Activated CD4-positive, alpha-beta T cell treated with anti-CD3 and anti-CD28 coated beads, Interleukin-2, amount 50 U/mL, for 48 hours (primary cell): ENCODE measurements at places on chromosomes 7 and 10.

DNA sequence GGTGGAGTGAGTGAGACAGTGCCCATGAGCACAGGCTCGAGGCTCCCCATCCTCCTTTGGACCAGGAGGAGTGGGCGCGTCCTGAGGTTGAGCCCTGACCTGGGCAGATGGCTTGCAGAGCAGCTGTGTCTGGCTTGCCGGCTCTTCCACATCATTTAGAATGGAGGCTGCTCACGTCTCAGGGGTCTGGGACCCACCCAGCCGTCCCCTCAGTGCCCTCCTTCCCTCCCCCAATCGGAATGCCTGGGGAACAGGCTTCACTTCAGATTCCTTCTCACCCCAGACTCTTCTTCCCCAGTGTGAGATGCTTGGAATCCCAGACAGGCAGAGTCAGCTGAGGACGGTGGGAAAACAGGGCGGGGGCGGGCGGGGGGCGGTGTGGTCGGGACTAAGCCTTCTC lies 968.6 kb upstream of the ZNF722 start:
- DNase-seq: no peak

- DNase-seq: no peak
These were observed 257.1 kb downstream of the GLI3 start for GRCh38 chr7:41979834-41980307.

DNA sequence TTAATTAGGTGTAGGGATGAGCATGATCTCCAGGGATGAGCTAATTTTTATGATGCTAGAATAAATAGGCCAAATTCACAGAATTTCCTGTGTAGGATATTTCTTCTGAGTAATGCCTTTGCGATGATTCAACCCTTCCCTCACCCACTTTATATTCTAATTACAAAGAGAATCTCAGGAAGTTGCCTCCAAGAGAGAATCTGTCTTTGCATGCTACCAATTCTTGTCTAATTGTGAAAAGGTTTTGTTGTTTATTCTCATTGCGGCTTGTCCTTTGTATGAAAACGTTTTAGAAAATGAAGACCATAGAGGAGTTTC lies 6.3 kb downstream of the C7orf57 start:
- DNase-seq: no peak

DNA sequence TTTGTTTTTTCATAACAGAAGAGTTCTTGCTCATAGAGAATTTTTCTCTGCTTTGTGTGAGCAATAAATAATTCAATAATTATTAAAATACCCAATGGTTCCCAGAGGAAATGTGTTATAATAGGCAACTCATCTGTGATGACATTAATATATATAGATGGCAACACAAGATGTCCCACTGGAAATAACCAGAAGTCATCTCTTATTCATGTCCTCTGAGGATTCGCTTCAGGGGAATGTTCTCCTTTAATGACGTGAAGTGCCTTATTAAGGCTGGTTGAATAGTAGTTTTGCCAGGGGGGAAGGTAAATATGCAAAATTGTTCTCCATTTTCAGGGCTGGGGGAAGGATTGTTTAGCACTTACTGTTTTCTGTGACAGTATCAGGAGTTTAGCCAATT lies 3.1 kb downstream of the SLC39A12 start:
- DNase-seq: no peak

DNA sequence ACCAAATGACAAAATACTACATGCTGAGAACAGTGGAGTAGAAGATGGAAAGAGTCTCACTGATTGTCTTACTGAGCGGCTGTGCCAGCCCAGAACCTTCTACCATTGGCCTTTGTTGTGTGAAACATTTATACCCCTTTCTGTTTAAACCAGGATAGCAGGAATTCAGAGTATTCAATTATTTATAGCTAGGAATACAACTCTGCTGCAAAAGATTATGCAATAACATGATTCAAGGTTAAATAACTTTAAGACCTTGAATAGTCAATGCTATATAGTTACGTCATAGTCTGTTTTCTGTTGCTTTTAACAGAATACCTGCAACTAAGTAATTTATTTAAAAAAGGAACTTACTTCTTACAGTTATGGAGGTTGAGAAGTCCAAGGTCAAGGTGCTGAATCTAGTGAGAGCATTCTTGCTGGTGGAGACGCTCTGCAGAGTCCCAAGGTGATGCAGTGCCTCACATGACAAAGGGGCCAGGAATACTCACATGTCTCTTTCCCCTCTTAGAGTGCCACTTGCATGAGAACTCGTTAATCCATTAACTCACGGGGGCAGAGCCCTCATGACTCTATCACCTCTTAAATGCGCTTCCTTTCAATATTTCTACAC lies 371.8 kb downstream of the MDFIC start:
- no peak for DNase-seq
